H4 (cell line): ENCODE measurements at places on chromosomes 1 and 21. TPM values are rescaled to one million over a fixed set of nuclear protein-coding genes. Genes with fewer than 3 reads are reported as not detected.

DNA sequence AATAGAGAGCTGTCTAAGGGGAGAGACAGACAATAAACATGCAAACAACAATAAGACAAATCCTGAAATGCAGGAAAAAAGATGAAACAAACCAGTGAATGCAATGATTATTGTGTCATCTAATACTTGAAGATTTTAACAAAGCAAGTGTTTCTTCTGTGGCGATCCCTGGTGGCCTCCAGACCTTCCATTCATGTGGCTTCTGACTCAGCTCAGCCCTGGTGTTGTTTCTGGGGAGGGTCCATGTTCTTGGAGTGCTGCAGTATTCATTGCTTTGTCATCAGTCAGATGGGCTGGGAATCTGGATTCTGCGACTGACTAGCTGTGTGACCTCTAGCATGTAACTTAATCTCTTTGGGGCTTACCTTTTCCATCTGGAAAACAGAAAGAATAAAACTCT is 1.5 kb upstream of the C2CD4D start:
- DNase-seq: no peak

DNA sequence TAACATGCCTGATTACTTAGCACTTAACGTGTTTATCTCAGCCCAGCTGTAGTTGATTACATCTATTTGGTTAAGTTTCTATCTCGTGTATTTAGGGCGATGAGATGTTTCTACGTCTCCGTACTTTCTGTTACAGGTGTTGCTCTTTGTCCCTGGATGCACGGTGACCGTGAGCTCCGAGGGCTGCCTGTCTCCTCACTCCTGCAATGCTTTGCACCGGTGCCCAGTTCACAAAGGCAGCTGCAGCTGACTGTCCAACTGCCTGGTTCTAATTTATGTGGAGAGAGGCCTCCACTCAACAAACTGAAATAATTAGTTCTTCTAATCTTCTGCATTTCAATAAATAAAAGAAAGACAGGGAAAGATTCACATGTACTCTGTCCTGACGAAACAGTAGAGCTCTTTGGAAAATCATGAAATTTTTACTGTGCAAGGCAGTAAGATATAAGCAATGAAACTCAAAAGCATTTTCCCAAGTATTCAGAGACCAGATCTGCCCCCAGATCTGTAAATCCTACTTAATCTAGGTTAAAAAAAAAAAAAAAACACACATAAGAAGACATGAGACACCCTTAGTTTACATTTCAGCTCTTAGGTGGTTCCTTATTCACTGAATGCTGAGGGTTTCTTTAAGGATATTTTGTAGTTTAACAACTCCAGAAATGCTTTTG is 108.2 kb downstream of the TGFBR3 start:
- DNase-seq: no peak

The MAEL gene
- total RNA-seq: not detected in 2 replicates

The TCHH gene
- not detected in 2 replicates for total RNA-seq

The DIO1 gene
- not detected in 2 replicates for total RNA-seq

- no peak for DNase-seq
These were observed 599.7 kb downstream of the KIF26B start for GRCh38 chr1:245754463-245754961.

The STX12 gene
- total RNA-seq: 19.2 and 24.3 TPM in 2 replicates

The ANKRD34A gene
- total RNA-seq: 0.54 and 0.70 TPM in 2 replicates

The BARHL2 gene
- total RNA-seq: not detected in 2 replicates

- DNase-seq: peak; percentile 64
These were observed 130.0 kb upstream of the KCNJ15 start for GRCh38 chr21:38126666-38127303.

GRCh38 chr21:42293649-42294272 is 21.4 kb downstream of the TFF3 start:
- no peak for DNase-seq

The ATP1A4 gene
- total RNA-seq: not detected in 2 replicates

DNA sequence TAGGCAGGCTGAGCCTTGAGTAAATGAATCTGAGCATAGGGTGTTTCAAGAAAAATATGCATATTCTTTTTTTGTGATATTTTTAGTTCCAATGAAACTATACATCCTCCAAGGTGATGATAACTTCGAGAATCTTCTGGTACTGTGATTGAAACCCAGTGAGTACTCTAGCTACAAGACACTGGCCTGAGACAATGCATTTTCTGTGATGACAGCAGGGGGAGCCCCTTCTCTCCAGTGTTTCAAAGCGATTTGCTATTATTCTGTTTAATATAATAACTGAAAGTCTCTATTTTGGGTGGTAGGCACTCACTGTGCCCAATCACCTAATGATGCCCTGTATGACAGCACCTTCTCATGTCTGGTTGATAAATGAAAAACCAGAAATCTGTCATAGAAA is 12.1 kb downstream of the IRF2BP2 start:
- DNase-seq: peak; percentile 47

The AGT gene
- 66.1 and 72.7 TPM in 2 replicates for total RNA-seq

- peak; percentile 62 for DNase-seq
These were observed 20.8 kb downstream of the PHLDA3 start for GRCh38 chr1:201447903-201448871.

GRCh38 chr1:9293533-9294404 is 1.1 kb downstream of the SPSB1 start:
- DNase-seq: no peak

- no peak for DNase-seq
These were observed 14.4 kb downstream of the URB2 start for GRCh38 chr1:229640455-229640854.

- no peak for DNase-seq
These were observed 75.9 kb upstream of the GALNT2 start for GRCh38 chr1:229991104-229991513.

DNA sequence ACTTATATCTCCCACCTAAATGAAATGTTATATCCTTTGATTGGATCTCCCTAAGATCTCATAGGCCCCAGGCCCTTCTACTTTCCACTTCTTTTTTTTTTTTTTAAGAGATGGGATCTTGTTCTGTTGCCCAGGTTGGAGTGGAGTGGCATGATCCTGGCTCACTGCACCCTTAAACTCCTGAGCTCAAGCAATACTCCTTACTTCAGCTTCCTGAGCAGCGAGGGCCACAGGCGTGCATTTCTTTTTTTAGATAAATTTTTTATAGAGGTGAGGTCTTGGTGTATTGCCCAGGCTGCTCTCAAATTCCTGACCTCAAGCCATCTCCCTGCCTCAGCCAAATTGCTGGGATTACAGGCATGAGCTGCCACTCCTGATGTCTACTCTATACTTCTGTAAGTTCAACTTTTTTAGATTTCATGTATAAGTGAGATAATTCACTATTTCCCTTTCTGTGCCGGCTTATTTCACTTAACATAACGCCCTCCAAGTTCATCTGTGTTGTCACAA is 987.5 kb upstream of the NCAM2 start:
- DNase-seq: no peak

DNA sequence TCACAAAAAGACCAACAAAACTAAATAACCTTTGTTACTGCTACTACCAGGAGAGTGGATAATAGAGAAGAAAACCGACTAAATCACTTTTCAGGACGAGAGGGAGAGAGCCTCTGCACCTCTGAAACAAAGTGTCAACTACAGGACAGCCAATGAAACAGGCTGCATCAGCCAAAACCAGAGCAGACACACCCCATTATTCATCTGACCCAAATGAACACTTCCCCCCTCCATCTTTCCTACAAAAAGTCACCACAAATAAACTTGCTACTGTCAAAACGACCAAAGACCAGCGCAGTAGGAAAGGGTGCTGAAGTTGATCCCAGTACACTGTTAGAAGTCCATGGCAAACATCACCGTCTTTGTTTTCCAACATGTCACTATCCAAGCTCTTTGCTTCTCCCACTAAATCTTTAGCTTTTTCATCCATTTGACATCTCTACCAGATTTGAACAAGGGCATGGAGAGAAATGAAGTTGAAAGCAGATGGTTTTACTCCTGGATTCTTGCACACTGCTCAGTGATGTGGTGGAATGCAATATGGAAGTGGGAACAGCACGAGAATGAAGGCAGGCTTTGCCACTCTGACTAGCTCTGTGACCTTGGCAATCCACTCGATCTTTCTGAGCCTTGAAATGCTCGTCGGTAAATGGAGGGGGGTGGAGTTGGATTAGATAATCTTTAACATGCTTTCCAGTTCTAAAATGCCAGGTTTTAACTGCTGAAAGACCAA is 20.5 kb downstream of the DSTYK start:
- DNase-seq: no peak

- peak; percentile 85 for DNase-seq
These were observed 37.0 kb downstream of the TBCE start for GRCh38 chr1:235404190-235404589.

The RCC2 gene
- total RNA-seq: 55.6 and 60.0 TPM in 2 replicates

- DNase-seq: no peak
These were observed 12.7 kb upstream of the PLCH2 start for GRCh38 chr1:2463396-2463795.

GRCh38 chr21:34639250-34639649 is 24.3 kb upstream of the RCAN1 start:
- no peak for DNase-seq

DNA sequence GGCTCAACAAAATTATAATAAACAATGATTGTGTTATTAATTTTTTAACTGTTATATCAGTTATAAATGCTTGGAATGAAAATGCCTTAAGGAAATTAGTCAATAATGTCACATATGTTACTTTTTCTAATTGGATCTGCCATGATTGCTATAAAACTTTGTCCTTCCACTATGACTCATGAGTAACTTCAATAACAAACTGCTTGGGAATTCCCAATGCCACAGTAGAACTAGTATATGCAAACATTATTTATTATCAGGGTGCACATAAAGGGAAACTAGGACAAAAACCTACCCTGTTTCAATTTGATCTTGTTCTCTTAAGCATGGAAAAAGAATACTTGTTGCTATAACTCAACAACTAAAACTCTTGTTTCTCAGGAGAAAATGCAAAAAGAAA is 59.1 kb upstream of the PDC start:
- no peak for DNase-seq

GRCh38 chr1:8410791-8411190 is 92.9 kb downstream of the SLC45A1 start:
- DNase-seq: no peak

The SYT14 gene
- total RNA-seq: 3.1 TPM in 2 replicates

- DNase-seq: no peak
These were observed 273.2 kb downstream of the NPHP4 start for GRCh38 chr1:5718831-5719632.

- no peak for DNase-seq
These were observed 811 bp upstream of the S100A3 start for GRCh38 chr1:153549741-153550397.

DNA sequence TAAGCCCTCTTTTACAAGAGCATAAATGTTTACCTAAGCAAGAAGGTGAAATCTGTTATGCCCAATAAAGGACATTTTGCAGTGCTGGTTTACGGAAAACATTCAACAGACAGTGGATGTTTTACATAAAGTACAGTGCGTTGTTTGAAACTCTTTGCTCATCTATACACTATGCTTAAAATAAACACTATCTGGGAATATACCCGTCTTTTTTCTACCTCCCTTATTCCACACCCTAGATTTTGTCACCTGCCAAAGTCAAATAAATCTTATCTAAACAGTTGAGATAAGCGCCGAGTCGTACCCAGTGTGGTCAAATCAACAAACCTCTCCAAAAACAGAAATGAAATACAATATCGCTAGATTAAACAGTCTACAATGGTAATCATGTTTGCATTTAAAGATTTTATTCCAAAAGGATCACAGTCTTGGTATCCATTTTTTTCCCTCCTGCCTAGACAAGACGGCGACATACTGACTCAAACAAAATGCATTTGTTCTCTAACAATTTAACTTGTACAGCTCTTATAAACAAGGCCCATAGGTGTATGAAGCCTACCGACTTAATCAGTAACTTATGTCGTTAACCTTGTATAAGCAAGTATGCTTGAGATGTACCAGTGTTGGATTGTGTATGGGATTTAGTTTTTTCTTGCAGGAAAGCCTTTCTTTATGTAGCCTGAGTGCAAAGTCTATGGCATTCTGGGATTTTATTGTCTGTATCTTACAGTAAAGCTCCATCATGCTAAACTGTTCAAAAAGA is 189.1 kb downstream of the FMN2 start:
- no peak for DNase-seq

- DNase-seq: no peak
These were observed 14.3 kb downstream of the S100A11 start for GRCh38 chr1:152022474-152022873.

DNA sequence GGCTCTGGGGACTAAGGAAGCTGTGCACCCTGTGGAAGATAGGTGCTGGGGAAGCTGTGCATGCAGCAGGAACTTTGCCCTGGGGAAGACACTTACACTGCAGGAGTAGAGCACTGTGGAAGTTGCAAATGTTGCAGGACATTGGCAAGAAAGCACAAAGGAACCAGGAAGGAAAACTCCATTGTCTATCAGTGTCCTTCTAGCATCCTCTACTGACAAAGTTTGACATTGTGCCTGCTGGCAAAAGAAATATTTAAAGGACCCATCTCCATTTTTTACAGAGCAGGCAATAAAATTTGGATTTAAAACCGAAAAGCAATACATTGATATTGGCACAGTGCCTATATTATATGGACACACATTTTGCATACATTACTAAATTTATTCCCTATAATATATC is 394.1 kb downstream of the PBX1 start:
- DNase-seq: no peak

DNA sequence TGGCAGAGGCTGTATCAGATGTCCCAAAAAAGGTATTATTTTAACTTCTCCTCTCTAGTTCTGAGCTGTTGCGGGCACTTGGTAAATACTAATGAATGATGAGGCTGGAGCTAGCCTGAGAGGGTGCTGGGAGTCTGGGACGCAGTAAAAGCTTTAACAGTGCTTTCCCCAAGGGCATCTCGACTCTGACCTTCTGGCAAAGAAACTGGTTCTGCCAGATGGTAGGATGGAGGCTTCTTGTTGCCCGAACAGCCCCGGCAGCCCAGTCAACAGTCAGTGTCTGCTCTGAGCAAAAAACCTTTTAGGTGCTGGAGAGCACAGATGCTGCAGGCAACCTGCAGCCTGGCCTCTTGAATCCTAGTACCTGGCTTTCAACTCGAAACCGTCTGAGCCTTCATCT is 2.5 kb upstream of the PNRC2 start:
- no peak for DNase-seq

- no peak for DNase-seq
These were observed 219.1 kb upstream of the ZC3H12A start for GRCh38 chr1:37255136-37255795.

The LDLRAD1 gene
- total RNA-seq: not detected in 2 replicates

GRCh38 chr1:24768873-24769605 is 23.8 kb downstream of the CLIC4 start:
- no peak for DNase-seq

The CD1E gene
- total RNA-seq: not detected in 2 replicates

- no peak for DNase-seq
These were observed 3.4 kb downstream of the OR2T11 start for GRCh38 chr1:248631354-248632008.

The CCDC27 gene
- total RNA-seq: not detected in 2 replicates

The GJA8 gene
- total RNA-seq: not detected in 2 replicates

The EVI5 gene
- total RNA-seq: 3.6 and 3.9 TPM in 2 replicates

- peak; percentile 67 for DNase-seq
These were observed 4.1 kb upstream of the AGTRAP start for GRCh38 chr1:11731691-11732283.

- DNase-seq: no peak
These were observed 85.5 kb upstream of the ATP1A1 start for GRCh38 chr1:116287341-116288200.
